Activated gamma-delta T cell (primary cell): ENCODE measurements at places on chromosomes 11 and 22.

DNA sequence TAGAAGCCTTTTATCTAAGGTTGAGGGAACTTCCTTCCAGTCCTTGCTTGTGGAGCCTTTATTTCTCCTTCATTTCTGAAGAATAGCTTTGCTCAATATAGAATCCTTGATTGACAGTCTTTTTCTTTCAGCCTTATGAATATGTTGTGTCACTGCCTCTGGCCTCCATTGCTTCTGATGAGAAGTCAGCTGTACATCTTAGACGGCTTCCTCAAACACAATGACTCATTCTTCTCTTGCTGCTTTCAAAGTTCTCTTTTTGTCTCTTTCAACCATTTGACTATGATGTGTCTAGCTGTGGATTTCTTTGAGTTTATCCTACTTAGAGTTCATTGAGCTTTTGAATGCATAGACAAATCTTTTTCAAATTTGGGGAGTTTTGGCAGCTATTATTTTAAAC is 893.2 kb downstream of the BRD1 start:
- no peak for DNase-seq

- no peak for DNase-seq
These were observed 138.5 kb upstream of the CTSC start for GRCh38 chr11:88475991-88476418.

- no peak for DNase-seq
These were observed 37.0 kb downstream of the MUC2 start for GRCh38 chr11:1111545-1112212.

GRCh38 chr11:112555491-112556364 is 295.1 kb upstream of the PLET1 start:
- DNase-seq: no peak

GRCh38 chr11:12073436-12073835 is 37.0 kb upstream of the MICAL2 start:
- no peak for DNase-seq
